ENCODE measurements at places on chromosomes 16 and 17. TPM values are rescaled to one million over a fixed set of nuclear protein-coding genes. Genes with fewer than 3 reads are reported as not detected.

DNA sequence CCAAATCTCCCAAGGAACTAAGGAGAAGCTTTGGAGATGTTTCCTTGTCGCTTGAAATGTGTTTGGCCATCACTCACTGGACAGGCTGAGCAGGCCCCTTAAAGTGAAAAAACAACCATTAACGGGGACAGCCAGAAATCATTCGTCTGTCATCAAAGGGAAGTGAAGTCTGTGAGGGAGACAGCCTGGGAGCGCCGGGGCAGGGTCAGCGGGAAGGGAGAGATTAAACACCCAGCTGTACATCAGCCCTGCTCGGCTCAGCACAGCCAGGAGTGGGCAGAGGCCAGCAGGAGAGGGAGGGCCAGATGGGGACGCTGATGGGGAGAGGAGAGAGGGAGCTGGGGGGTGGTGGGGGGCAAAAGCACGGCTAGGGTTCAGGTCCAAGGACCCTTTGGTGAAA, 105.1 kb downstream of the SDK2 start:
- DNase-seq = no peak

- DNase-seq = no peak
These were observed 9.8 kb downstream of the SLC35B1 start for GRCh38 chr17:49698005-49698404.

DNA sequence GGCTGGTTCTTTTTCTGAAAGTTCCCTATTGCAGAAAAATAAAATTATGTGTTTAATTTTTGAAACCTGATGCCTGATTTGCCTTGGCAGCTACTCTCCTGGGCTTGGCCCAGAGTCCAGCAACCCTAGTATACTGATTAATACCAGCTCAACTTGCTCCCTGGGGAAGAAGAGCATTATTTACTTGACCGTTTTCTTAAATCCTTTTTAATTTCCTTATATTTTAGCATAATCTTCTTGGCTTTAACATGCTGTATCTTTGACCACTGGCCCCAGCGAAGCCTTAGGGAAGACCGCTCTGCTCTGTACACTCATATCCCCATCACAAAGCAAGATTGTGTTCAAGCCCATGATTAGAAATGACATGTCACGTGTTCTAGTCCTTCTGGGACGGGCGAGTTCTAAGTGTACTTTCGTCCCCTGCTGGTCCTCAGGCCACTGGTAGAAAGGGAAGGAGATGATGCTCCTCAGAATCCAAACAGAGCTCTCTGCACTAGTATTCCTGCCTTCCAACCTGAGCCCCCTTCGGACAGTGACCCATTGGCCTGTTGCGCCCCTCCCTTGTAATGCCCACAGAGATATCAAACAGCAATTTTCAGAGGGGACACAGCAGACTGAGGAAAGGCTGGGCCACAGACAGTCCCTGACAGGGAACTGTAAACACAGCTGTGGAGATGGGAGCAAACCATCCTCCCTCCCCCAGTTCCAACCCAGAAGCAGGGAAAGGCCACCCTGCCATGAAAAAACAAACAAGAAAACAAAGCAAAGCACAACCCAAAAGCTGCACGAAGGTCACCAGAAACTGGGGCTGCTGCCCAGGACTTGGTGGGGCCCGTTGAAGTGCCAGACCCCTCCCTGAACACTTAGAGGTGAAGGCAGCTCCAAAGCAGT, 4.3 kb upstream of the EZH1 start:
- DNase-seq = no peak

DNA sequence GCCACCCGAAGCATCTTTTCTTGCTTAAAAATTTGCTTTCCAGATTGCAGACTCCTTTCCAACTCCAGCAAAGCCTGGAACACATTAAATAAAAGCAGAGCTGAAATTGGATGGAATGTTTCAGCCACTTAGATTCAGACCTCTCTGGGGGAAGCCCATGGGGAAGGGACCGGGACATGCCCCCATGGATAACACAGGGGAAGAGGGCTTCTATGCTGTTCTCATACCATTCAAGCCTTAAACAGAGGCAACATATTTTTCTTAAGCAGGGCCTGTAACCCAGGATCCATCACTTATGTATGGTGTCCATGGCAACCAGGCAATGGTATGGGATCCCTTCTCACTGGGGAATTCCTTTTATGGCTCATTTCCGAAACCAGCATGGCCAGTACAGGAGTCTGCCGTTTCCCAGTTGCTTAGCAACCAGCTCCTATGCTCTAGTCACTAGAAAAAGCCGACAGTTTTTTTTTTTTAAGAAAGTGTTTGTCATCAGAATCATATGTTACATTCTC, 62.0 kb upstream of the MARCHF10 start:
- DNase-seq = no peak

DNA sequence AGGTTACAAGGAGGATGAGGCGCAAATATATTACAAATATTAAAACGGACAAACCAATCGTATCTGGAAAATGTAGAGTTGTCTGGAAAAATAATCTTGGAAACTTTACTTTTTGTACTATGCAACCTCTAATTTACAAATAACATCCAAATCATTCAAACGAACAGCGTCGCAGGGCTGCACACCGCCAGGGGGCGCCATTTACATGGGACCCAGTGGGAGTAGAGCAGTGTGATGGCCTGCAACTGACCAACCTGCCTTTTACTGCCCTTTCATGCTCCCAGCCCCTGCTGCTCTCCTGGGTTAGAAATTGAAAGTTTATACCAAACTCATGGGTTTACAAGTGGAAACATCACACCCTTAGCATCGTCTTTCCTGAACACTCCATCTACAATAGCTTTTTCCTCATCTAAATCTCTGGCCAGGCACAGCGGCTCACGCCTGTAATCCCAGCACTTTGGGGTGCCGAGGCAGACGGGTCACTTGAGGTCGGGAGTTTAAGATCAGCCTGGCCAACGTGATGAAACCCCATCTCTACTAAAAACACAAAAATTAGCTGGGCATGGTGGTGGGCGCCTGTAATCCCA, 10.0 kb downstream of the PITPNC1 start:
- DNase-seq = no peak

- DNase-seq = no peak
These were observed 29.6 kb upstream of the HNF1B start for GRCh38 chr17:37774504-37774903.

GRCh38 chr17:41650794-41651624, 26.6 kb upstream of the KRT17 start:
- no peak for DNase-seq

DNA sequence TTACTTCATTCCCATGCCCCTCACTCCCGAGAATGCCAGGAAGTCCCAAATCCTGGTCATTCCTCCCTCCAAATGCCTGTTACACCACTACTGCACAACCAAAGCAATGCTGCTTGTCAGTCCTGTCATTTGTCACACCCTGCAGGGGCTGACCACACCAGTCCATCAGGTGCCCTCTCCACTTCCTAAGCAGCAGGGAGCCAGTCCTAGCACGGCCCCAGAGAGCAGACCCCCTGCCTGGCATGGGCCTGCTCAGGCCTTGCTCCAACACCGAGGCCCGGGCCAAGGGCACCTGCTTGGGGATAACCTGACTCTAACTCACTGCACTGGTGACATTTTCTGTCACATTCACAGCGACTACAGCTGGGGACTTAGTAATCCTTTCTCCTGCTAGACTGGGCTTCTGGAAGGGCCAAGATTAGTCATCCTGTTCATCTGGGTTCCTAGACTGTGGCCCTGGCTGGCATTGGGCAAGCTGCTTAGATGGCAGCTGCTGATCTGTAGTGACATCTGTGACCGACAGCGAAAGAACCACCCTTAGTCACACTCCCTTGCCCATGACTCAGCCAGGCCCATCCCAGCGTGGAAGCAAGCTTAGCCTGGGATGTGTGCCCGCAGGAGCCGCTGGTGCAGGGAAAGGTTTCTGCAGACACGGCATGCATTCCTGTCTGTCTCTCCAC, 5.4 kb downstream of the ALYREF start:
- peak; percentile 48 for DNase-seq

DNA sequence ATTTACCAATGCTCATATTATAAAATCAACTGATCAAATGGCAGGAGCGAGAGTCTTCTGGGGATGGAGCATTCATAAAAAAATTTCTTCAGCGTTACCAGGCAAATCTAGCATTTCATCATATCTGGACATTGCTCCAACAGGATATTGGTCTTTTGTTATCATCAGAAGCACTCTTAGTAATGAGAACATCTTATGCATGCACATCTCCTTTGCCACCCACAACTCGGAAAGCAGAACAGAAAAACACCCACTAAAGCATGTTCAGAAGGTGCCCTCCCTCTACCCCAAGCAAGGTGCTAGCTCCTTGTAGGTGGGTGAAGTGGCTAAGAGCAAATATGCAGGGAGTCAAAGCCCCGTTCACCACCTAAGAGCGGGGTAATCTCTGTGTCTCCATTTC, 18.9 kb downstream of the ARHGAP17 start:
- no peak for DNase-seq

- DNase-seq = no peak
These were observed 30.8 kb downstream of the USP10 start for GRCh38 chr16:84730406-84731106.

DPEP1 gene
- not detected for total RNA-seq

BCL6B gene
- 31.4 TPM for total RNA-seq

All from aorta (tissue), 5 donors.